ENCODE measurements at places on chromosomes 3 and 15. TPM values are rescaled to one million over a fixed set of nuclear protein-coding genes. Genes with fewer than 3 reads are reported as not detected.

Gene TRAT1
- not detected for total RNA-seq

Gene KLHL40
- total RNA-seq = not detected

Gene GCNT3
- 2.0 TPM for total RNA-seq

Gene GOLGA6A
- not detected for total RNA-seq

Gene TRIP4
- total RNA-seq = 12.3 TPM

Gene AHSG
- not detected for total RNA-seq

Gene CIB2
- 21.4 TPM for total RNA-seq

Gene PP2D1
- total RNA-seq = not detected

Gene B2M
- total RNA-seq = 956 TPM

Gene POPDC2
- total RNA-seq = 1.0 TPM

Gene CACNA1D
- total RNA-seq = 0.21 TPM

Gene PTH1R
- total RNA-seq = 2.1 TPM

Gene KBTBD12
- total RNA-seq = 0.08 TPM

Gene RPL32
- 3,423 TPM for total RNA-seq

Gene C3orf20
- not detected for total RNA-seq

Gene HHLA2
- total RNA-seq = not detected

DNA sequence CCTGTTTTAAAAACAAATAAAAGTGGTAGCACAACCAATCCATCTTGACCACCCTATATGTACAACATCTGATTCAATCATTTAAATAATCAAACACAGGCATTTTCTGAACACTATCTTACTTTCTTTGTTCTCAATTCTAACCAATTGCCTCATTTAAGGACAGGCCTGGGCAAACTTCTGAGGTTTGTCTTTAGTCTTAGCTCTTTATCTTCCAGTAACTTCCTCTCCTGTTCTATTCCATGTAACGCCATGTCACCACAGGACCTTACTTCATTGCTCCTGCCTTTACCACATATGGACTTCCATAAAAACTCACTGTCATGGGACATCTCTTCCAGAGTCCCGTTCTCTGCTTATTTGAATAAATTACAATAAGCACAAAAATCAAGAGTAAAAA lies 14.9 kb downstream of the HDGFL3 start:
- no peak for DNase-seq

DNA sequence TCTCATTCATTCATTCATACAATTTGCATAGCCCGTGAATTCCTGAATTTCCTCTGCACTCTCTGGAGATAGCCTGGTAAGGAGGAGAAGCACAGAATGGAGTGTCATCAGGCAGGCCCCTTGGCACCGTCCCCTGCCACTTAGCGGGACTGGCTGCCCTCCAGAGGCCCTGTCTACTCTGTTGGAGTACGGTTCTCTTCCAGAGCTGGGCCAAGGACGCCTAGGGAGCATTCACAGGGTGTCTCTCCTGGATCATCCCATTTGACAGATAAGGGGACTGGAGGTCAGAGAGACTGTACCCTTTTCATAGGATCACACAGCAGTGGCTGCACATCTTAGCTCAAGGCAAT lies 48.0 kb downstream of the PTH1R start:
- no peak for DNase-seq

GRCh38 chr3:115975353-115975752 lies 352.0 kb downstream of the GAP43 start:
- DNase-seq = peak; percentile 69

- DNase-seq = no peak
Observed at GRCh38 chr3:154040283-154040682, 80.9 kb upstream of the ARHGEF26 start.

- no peak for DNase-seq
Observed at GRCh38 chr3:126211569-126211968, 31.2 kb upstream of the ALDH1L1 start.

GRCh38 chr3:160702290-160702689 lies 25.3 kb downstream of the ARL14 start:
- no peak for DNase-seq

DNA sequence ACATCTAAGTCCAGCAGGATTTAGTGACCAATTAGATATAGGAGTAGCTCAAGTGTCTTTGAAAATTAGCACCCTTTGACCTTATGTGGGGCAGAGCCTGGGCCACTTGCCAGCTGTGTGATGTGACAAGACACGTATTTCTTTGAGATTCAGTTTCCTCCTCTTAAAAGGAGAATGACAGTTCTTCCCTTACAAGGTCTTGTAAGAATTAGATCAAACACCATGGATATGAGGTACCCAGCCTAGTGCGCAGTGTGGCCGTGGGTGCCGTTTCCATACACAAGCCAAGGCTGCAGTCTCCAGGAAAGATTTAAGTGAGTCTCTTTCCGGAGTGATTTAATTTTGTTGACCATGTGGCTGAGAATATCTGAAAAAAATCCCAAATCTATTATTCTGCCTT lies 46.3 kb downstream of the ARHGAP31 start:
- DNase-seq = no peak

GRCh38 chr15:25877681-25878080 lies 14.6 kb upstream of the ATP10A start:
- DNase-seq = no peak

GRCh38 chr15:83410532-83410931 lies 36.6 kb upstream of the SH3GL3 start:
- no peak for DNase-seq

GRCh38 chr3:62771331-62772072 lies 103.7 kb downstream of the CADPS start:
- DNase-seq = no peak

- DNase-seq = no peak
Observed at GRCh38 chr3:25362118-25362517, 65.9 kb upstream of the RARB start.

GRCh38 chr3:190486908-190487607 lies 26.8 kb upstream of the IL1RAP start:
- DNase-seq = no peak

- no peak for DNase-seq
Observed at GRCh38 chr3:47846186-47846879, 43.4 kb downstream of the DHX30 start.

GRCh38 chr3:167814441-167814951 lies 79.0 kb downstream of the SERPINI1 start:
- no peak for DNase-seq

DNA sequence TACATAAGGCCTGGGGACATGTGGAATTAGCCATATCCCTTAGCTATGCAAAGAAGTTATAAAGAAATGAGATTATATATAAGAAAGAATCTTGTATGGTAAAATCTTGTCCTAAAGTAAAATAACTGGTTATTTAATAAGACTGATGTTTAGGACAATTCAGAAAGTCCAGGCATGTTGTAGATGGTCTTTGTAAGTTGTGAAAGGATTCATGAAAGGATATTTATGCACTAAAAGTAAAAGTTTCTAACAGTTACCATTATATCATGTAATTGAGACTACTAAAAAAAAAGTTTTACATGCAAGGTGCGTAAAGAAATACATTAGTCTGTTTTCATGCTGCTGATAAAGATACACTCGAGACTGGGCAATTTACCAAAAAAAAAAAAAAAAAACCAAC lies 146.3 kb downstream of the FMN1 start:
- no peak for DNase-seq

DNA sequence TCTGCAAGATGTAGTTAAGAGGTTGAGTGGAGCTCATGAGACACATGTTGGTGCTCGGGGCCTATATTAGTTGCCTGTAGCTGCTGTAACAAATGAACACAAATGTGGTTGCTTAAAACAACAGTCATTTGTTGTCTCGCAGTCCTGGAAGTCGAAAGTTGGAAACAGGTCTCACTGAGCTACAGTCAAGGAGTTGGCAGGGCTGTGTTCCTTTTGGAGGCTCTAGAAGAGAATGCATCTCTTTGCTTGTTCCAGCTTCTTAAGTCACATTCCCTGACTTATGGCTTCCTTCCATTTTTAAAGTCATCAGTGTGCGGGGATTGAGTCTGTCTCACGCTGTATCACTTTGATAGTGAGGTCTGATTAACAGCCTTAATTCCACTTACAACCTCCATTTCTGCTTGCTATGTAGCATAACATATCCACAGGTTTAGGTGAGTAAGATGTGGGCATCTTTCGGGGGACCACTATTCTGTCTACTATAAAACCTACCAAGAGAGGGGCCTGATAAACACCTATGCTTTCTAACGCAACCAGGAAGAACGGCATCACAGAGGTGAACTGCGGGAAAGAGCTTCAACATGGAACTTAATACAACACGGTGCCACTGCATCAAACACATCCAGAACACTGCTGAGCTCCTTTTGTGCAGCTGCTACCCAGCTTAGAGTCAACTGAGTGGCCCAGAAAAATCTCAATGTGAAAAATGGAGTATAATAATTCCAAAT lies 119.4 kb downstream of the ATP10A start:
- DNase-seq = no peak

- no peak for DNase-seq
Observed at GRCh38 chr15:86741917-86742316, 662.2 kb downstream of the AGBL1 start.

DNA sequence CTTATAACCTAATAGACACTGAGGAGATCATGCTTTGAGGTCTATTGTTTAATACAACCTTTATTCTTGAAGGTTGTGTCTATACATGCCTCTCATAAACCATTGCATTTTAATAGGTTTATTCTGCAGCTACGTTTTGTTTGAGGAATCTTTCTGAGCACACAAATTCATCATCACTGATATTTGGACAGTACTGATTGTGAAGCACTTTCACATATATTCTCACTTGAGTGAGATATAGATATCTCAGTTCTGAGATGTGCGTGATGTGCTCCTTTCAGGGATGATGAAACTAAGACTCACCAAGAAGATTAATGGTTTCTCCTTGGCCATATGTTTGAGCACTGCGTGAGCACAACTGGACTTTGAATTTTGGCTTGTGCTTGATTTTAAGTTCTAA lies 374.4 kb downstream of the LPP start:
- DNase-seq = no peak

DNA sequence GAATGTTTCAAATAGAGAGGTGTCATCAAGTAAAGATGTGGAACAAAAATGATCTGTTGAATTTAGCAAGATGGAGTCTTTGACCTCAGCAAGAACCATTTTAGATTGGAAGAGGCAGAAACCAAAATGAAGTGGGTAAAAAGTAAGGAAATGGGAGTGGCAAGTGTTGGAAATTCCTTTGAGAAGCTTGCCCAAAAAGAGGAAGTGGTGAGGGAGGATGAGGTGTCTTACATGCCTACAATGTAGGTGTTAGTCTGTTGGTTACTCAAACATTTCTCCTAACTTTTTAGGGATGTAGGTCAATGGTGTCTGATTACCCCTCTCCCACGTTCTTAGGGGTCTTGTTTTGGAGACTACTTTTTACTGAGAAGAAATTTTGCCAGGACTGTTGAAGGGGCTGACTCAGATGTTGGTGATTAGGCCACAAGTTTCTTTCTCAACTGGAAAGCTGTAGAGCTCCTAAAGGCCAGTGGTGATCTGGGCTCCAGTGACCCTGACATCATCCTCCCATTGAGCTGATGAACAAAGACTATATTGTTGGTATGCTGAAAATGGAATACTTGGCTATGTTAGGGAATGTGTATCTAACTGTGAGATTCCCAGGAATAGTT lies 5.1 kb downstream of the PPP2R3A start:
- no peak for DNase-seq

DNA sequence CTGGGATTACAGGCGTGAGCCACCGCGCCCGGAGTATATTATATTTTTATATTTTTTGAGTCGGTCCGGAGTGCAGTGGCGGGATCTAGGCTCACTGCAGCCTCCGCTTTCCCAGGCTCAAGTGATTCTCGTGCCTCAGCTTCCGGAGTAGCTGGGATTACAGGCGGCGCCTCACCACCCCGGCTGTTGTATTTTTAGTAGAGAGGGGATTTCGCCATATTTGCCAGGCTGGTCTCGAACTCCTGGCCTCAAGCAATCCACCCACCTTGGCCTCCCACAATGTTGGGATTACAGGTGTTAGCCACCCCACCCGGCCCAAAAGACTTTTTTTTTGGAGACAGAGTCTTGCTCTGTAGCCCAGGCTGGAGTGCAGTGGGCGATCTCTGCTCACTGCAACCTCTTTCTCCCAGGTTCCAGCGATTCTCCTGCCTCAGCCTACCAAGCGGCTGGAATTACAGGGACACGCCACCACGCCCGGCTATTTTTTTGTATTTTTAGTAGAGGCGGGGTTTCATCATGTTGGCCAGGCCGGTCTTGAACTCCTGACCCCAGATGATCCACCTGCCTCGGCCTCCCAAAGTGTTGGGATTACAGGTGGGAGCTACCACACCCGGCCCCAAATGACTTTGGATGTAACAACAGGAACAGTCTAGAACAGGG lies 1.0 kb downstream of the ZNF589 start:
- DNase-seq = no peak

DNA sequence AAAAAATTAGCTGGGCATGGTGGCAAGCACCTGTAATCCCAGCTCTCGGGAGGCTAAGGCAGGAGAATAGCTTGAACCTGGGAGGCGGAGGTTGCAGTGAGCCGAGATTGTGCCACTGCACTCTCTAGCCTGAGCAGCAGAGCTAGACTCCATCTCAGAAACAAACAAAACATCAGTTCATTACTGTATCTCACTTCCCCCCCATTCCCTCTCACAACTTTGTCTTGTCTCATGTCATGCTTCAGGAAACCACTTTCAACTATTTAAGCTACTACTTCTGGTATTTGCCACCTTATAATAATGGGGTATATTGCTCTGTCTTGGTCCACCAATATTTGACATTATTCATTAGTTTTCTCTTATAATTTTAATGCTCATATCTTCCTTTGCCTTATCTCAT lies 26.2 kb downstream of the PIK3CA start:
- DNase-seq = no peak

GRCh38 chr3:57142411-57142723 lies 22.8 kb downstream of the IL17RD start:
- DNase-seq = no peak

DNA sequence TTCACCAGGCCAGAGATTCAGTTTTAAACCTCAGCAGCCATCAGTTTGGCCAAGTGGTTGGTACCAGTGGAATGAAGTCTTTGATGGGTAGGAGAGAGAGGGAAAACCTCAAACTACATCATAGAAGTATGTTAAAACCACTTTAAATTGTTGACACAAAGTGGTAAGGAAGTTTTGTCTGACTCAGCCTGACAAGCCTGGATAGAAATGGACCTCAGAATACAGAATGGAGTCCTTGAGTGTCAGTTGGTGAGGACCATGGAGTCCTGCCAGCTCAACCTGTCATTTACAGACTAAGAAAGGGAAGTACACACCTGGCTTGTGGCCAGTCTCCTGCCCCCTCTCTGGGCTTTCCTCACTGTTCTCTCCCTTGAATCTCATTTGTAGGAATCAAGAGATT lies 12.1 kb downstream of the EAF1 start:
- no peak for DNase-seq

GRCh38 chr3:7546253-7546652 lies 685.3 kb downstream of the GRM7 start:
- peak; percentile 10 for DNase-seq

DNA sequence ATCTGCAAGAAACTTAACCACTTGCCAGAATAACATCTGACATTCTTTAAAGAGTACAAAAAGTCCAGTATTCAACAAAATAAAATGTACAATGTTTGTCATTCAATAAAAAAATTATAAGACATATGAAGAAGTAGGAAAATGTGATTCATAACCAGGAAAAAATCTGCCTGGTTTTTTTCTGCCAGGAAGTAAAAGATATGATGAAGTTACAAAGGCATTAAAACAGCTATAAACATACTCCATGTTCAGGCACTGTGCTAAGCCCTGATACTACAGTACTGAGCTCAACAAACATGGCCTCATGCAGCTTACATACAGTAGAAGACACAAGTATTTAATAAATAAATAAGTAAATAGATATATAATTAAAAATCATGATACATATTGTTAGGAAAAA lies 178.4 kb upstream of the STT3B start:
- no peak for DNase-seq

Data from kidney epithelial cell (primary cell).